NCI-H2081 treated with DMSO at 0.1 percent for 48 hours (cell line): ENCODE measurements at places on chromosomes 4 and X.

- DNase-seq: no peak
Observed at GRCh38 chr4:150127757-150128156, 49.5 kb downstream of the DCLK2 start.

DNA sequence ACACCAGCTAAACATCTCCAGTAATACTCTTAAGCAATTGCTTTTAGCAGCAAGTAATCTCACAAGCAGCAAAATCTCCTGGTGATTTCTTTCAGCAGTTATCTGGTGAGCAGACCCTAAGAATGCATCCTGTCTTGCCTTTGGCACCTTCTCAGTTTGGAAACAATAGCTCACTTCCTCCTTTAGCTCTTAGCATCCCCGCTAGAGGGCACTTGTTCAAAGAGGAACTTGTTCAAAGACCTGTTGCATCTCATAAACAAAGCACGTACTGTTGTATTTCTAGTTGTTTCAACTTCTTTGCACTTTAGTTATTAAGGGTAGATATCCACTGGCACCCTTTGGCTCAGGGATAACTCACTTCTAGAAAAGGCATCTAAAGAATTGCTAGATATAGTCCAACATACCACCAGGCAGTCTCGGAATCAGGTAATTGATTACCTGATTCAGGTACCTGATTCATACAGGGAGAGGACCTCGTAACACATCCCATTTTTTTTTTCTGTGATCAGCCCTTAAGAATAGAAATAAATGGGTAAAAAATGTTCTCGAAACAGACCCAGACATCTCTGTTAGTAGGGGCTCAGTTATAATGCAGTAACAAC, 81.9 kb upstream of the QRFPR start:
- no peak for DNase-seq

DNA sequence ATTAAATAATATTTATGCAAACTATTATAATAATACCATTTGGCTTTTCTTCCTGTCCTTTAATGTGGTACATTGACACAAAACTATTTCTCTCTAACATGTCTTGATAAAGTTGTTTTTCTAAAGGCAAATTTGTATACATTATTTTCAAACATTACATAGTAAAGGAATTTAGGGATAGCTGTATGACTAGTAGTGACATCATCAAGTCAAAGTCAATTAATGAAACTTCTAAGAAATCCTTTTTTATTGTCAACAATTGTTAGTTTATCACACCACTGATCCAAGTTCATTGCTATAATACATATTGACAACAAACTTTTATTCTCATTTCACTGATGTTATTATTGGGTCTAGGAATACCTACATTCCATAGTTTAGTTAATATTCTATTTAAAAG, 68.4 kb downstream of the TBCK start:
- no peak for DNase-seq

DNA sequence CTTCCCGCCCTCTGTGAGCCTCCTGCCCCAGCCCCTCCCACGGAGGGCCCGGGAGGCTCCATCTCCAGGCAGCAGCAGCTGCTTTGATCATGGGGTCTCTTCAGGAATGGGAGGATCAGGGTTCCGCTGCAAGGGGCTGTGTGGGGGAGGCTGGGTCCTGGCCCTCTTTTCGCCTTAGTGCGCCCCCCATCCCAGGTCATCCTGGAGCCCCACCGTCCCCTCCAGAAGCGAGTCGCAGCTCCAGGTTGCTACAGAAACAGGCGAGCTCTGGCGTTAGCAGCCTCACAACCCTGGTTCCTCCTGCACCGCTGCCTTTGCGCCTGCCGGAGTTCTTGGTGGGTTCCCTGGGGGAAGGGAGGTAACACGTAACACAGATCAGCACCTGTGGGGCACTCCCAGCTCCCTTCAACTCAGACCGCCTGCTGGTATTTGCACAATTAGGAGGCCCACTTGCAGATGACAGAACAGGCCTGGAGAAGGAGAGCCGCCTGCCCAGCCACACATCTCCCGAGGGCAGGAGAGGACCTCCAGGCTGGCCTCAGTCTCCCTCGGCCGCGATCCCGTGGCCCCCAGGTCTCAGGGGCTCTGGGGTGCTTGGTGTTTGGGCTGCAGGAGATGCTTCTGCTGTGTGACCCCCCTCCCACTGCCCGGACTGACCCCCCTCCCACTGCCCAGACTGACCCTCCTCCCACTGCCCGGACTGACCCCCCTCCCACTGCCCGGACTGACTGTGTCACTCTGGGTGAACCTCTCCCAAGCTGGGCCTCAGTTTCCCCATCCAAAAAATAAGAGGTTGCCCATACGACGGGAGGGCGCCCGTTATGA, 64.2 kb upstream of the ADRA2C start:
- DNase-seq: no peak

GRCh38 chr4:94375364-94375763, 32.7 kb upstream of the HPGDS start:
- DNase-seq: no peak
